Stimulated activated CD4-positive, alpha-beta T cell treated with anti-CD3 and anti-CD28 coated beads, Interleukin-2, amount 100 ng/mL, for 24 hours (primary cell): ENCODE measurements at places on chromosomes 3 and 15.

DNA sequence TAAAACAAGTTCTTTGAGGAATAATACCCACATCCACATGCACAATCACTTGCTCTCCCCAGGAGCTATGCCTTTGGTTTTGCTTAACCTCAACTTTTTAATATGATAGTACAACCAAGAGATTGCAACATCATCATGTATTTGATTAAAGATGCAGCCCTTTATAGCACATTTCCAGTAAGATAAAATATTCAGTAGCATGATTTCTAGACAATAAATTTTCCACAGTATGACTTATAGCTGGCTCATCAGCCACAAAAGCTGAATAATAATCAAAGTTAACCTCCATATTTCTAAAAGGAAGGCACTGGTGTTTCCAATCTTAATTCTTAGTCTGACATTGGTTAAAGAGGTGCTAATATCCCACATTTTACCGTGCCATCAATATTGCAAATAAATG is 622.5 kb downstream of the TBL1XR1 start:
- DNase-seq = no peak

GRCh38 chr15:79451361-79451999 is 19.3 kb downstream of the MINAR1 start:
- DNase-seq = no peak

GRCh38 chr15:88776646-88777045 is 26.6 kb upstream of the ACAN start:
- no peak for DNase-seq

GRCh38 chr15:74364936-74365597 is 2.4 kb downstream of the CYP11A1 start:
- DNase-seq = no peak

DNA sequence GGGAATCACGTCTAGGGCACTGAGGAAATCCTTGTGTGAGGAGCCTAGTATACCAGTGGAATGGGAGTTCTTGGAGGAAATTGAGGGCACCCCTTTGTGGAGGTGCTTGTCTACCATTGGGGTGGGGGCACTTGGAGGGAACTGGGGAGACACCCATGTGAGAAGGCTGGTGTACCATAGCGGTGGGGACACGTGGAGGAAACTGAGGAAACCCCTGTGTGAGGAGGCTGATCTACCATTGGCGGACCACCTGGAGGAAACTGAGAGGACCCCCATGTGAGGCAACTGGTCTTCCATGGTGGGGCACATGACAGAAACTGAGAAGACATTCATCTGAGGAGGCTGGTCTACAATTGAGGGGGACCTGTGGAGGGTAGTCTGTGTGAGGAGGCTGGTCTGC is 164.5 kb downstream of the FBLN2 start:
- no peak for DNase-seq

DNA sequence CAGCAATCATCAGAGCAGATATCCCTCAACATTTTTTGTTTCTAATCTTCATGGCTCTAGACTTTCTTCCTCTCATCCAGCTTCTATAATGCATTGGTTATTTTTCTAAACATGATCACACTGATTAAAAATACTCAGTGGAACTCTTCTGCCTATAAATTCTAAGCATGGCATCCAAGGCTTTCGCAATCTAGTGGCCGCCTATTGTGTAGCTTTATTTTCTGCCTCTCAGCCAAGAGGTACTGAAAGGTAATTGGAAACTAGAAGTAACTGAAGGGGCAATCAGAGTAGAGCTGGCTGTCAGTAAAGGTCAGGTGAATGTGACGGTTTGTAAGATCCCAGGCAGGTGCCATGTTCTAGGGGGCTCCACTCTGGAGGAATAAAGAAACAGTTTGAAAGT is 33.4 kb downstream of the OXSM start:
- no peak for DNase-seq

DNA sequence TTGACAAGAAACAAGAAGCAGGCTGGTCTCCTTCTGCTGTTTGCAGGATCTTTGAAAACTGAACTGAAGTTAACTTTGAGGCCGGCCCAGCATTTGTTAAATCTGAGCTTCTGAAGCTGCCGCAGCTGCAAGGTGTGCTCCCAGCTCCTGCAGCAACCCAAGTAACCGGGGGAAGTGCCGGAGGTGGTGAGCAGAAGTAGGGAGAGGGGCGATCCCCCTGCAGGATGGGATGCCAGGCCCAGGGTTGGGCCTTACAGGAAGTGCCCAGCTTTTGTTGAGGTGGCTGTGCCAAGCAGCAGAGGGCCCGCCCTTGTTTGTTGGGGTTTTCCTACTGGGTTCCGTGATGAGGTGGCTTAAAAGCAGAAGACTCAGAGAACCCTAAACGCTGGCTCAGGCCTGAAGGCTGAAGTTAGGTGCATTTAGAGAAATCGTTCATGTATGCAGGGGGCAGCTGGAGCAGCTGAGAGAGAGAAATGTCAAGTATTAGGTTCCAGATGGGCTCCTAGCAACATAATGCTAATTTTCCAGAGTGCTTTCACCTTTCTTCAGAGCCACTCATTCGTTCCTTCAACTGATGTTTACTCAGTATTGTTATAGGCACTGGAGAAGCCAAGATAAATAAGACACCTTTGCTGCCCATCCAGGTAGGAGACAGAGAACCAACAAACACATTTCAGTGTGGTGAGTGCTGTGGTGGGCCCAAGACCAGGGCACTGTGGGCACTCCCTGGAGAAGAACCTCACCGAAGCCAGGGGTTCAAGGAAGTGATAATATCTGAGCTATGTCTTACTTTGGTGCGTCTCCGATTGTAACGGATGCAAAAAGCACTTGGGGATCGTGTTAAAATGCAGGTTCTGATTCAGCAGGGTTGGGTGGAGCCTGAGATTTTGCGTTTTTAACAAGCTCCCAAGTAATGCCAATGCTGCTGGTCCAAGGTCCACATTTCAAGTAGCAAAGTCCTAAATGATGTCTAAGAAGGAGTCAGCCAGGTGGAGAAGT is 42.2 kb upstream of the PLCL2 start:
- DNase-seq = peak; percentile 64

DNA sequence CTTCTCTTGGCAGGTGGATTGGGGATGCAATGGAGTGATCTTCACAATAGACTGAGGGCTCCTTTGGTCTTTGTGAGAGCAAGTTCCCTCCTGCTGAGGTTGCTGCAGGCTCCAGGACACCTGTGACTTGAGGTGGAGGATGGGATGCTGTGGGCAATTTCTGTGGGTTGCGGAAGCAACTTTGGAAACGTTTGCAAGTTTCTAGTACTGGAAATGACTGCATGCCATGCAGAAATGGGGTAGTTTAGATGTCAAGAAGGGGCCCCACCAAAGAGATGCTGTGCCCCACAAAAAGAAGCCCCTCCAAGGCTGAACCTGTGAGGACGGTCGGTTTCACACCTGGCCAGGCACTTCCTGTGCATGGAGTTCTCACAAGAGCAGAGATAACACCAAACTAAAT is 80.4 kb upstream of the XCR1 start:
- DNase-seq = no peak

DNA sequence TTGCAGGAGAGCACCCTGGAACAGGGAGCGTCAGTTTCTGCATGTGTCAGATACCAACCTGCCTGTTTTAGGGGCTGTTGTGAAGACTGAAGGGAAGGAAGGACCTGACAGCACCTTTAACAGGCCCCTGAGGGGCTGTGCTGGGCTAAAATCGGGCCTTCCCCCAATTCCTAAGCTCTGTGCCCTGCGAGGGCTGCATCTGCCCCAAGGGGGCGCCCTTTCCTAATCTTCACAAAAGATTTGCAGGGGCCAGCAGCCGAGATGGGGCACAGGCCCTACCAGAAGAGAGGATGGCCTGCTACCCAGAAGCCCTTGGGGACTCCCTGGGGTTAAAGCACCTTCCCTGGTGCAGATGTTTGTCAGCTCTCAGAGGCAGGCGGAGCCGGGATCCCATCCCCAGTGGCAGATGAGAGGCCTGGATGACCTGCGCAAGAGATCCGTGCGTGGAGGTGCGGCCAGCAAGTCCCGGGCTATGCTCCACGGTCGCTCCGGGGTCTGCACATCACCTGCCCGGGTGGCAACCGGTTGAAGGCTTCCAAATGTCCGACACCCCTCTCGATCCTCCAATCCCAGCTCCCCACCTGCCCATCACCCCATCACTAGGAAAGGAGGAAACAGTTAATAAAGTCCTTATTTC is 53.6 kb downstream of the RHCG start:
- peak; percentile 43 for DNase-seq

- no peak for DNase-seq
Measured at GRCh38 chr3:17047162-17047561, 162.4 kb downstream of the PLCL2 start.

DNA sequence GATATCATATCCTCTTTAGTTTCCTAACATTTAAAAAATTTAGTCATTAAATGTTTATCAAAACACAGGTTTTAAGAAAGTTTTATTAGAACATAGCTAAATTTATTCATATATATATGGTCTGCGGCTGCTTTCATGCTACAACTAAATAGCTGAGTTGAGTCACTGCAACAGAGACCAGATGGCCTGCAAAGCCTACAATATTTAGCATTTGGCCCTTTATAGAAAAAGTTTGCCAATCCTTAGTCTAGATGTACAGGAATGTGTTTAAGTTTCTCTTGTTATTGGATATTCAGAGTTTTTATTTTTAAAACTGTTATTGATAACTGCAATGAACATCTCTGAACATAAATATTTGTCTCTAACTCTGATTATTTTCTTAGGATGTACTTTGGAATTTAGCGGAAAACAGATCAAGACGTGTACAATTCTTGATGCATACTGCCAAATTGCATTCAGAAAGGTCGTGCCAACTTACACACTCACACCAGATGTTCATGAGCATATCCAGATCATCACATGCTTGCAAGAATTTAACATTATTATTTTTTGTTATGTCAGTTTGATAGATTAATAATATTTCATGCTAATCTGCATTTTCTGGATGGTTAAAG is 157.9 kb downstream of the STAC start:
- no peak for DNase-seq

DNA sequence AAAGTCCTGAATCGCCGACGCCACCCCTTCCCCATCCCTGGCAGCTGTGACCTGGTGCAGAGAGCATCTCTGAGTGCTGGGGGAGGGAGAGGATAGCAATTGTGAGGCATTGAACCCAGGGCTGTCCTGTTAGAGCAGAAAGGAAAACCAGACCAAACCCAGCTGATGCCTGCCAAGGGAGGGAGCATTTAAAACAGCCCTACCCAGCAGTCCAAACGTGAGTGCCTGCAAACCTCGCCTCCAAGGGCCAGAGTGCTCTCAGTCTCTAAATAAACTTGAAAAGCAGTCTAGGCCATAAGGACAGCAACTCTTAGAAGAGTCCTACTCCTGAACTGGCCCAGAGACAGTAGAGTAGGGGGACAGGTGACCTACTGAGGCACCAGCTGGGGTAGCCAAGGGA is 20.0 kb upstream of the LARS2 start:
- no peak for DNase-seq

- DNase-seq = no peak
Measured at GRCh38 chr3:151178208-151178845, 24.7 kb downstream of the GPR171 start.

DNA sequence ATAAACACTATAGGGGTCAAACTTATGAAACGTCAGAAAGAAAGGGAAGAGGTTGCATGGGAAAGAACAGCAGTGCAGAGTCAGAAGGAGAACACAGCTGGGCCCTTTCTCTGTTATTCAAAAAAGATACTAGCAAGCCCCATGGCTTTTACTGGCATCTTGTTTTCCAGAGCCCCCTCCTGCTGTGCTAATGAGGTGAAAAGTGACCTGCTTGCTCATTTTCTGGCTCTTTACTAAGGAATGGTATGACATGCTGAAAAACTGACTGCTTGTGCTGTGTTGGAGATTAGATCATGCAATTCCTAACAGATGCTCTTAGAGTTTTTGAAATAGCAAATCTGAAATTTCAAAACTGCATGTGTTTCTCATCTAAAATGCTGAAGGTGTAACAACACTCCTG is 541.6 kb upstream of the ALCAM start:
- no peak for DNase-seq

- no peak for DNase-seq
Measured at GRCh38 chr3:122952520-122952919, 75.0 kb downstream of the SEMA5B start.

- no peak for DNase-seq
Measured at GRCh38 chr15:35921046-35921445, 375.1 kb upstream of the DPH6 start.

DNA sequence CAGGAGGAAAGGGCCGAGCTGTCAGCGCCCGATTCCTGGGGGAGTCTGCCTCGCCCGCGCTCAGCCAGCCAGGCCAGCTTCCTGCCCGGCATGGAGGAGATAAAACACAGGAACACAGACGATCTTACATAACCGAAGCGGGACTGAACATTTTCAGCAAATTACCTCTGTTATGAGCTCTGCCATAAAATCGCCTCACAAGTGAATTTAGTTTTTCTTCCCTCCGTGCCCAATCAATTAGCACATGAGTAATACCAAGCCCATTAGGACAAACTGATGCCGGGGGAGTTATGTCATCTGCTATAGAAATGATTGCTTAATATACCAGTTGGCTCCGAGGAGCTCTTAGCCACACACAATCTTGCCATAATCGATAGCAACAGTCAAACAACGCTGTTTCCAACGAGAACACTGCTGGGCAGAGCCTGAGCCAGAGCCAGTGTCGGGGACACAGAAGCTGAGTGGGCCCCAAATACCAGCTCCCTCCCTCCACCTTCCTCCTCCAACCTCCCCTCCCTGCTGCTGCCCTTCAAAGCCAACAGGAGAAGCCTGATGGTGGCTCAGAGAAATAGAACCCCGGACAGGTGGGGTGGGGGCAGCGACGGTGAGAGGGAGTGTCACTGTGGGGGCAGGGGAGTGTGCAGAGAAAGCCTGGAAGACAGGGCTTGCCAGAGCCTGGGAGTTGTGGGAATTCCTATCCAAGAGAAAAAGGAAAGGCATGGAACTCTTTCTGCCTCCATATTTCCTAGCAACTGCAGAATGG is 279.4 kb upstream of the TLE3 start:
- no peak for DNase-seq

DNA sequence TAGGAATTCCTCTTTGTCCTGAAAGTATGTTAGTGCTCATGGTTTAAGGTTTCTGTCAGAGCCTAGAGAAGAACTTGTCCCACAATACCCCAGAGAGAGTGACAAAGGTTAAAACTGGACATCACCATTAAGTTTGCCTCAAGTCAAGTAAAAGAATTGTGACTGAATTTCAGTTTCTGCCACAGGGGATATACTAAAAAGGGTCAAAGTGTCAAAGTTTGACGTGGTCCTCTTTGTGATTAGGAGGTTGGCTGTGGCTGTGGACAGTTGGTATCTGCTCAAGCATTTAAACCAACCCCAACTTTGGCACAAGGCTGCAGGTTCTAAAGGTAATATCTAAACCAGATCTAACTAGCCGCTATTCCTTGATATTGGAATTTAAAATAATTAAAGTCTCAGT is 26.1 kb downstream of the FMN1 start:
- DNase-seq = no peak

DNA sequence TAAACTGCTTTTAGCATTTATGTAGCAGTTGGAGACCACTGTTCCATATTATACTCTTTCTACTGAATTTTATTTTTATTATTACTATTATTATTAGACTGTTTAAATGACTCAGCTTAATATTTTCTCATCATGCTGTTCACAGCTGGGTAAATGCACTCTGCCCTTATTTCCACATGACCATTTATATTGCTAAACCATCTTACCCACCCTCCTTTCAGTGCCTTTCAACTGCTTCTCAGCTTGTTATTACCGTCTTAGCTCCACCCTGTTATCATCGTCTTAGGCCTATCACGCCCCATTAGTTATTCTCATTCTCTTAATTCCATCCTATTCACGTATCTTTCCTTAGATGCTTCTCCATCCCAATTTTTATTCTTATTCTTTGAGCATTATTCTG is 212.6 kb downstream of the GAP43 start:
- DNase-seq = no peak

GRCh38 chr3:112958811-112959560 is 15.9 kb downstream of the CD200R1 start:
- DNase-seq = no peak
